T-helper 2 cell (primary cell): ENCODE measurements at places on chromosomes 2 and 18.

- DNase-seq: no peak
Observed at GRCh38 chr2:29558097-29558496, 363.3 kb downstream of the ALK start.

DNA sequence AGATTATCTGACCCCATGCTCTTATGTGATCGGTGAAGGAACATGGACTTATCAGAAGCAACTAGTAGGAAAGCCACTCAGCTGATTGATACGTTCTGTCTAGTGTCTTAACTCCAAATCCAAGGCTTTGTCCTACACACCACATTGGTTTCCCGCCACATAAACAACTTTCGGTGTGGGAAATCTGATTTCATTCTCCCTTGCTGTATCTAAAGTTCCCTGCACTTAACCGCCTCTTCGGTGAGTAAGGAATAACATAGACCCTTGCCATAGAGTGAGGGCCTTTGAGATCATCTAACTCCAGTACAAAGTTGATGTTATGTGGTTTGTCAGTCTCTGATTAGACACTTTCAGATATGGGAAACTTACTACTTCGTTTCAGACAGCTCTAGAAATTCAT, 538.2 kb upstream of the TNP1 start:
- no peak for DNase-seq

DNA sequence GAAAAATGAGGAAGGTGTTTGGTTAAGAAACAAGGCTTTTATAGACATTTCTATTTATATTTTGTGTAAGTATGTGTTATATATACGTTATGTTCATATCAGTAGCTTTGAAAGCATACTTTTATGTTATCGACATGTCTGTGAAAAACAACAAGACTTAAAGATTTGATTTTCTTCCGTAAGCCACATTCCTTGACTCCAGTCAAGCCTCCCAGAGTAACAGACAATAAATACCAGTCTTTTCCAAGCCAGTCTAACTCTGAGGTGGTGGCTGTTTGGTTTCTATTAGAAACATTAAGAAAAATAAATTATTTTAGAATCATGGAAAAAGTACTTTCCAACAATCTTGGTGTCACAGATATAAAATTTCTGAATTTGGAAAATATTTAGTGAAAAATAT, 16.3 kb upstream of the ITGAV start:
- DNase-seq: no peak

GRCh38 chr2:147525819-147526489, 318.9 kb upstream of the ACVR2A start:
- DNase-seq: no peak

- no peak for DNase-seq
Observed at GRCh38 chr2:235225261-235225660, 268.6 kb upstream of the AGAP1 start.

DNA sequence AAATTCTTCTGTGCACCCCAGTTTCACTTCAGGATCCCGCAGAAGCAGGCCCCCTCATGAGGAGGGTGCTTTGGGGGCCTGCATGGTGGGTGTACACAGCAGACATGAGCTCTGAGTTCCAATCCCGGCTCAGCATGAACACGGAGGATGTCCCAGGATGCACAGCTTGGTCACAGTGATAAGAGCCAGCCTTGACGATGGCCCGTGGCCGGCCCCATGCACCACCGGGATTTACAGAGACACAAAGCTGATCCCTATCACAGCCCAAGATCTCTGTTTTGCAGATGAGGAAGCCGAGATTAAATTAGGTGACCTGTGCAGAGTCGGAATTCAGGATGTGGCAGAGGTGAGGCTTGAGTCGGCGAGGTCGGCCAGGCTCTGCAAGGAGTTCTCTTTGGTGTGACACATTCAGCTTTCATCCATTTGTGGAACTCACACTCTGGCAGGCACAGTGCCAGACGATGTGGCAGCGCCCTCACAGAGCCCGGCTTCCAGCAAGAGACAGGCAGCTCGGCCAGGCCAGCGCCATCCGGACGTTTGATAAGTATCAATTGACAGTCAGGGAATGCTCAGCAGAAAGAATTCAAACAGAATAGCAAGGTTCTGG, 456.3 kb upstream of the MYT1L start:
- DNase-seq: no peak

GRCh38 chr2:205860181-205860580, 177.9 kb downstream of the NRP2 start:
- no peak for DNase-seq

DNA sequence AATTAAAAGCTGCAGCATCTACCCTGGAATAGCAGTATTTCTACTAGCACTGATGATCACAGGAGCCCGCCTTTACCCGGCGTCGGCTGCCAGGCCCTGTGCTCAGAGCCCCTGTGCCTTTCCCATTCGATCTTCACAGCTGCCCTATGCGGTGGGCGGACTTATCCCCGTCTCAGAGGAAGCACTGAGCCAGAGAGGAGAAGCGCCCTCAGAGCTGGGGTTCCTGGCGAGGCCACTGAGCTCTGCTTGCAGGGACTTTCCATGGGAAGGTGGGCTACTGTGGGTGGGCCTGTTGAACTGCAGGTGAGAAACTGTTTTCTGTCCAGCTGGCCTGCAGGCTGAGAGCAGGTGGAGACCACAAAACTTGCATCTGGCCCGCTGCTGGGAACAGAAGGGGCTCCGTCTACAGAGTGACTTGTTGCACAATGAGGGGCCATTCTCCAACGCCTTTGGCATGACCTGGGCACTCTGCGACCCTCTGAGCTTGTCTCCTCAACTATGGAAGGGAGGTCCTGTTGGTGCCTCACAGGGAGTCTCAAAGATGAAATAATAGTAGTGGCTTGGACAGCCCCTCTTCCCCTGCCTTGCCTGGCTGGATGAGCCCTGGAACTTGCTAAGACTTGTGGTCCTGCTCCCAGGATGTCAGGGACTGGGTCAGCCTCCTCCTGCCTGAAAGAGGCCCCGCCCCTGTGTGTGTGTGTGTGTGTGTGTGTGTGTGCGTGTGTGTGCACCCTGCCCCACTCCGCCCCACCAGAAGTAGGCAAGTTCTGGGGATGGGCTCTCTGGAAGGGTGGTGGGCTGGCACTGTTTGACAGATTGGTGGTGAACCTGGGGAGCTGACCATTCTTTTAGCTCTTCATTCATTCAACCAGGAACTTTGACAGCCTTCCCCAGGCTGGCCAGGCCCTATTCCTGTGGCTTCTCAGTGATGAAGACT, 32.7 kb downstream of the GLI2 start:
- DNase-seq: no peak

DNA sequence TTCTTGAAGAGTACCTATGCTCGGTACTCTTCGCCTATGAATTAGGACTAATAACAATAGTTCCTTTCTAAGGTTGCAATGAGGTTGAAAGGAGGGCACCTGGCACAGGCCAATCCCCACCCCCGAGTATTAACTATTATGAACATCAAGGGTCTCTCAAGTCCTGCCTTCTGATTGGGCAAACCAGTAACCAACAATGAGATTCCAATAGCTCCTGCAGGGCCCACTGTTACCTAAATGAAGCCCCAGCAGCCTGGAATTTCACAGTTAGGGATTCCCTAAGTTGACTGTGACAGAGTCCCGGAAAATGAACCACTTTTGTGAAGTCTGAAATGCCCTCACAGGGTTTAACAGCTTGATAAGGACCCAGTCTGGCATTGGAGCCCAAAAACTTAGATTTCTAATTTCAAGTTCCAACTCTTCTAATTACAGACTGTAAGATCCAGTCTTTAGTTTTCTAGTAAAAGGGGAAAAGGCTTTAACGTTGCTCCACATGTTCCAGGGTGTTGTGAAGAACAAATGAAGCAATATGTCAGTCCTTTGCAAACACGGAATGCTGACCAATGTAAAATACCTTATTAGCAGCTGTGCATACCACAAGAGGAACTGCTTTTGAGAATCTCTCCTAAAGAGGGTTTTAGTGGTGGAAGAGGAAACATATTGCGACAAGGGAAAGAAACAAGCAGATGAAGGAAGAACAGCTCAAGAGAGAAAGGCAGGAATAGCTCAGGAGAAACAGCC, 277.7 kb upstream of the MAP2 start:
- no peak for DNase-seq

DNA sequence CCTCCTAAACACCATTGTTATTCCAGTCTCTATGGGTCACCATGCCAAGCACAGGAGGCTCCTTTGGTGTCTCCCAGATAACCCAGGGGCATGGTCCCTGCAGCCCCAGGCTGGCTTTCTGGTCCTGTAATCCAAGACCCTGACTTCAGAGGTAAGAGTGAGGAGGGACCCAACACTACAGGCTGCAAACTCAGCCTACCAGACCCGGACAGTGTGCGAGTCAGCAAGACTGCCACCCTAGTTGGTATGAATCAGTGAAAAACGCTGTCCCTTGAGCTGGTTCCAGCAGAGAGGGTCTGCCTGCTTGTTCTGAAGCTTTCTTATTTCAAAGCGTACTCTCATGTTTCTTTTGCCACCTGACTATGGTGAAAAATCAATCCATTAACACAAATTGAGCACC, 47.6 kb upstream of the ZFP36L2 start:
- no peak for DNase-seq

GRCh38 chr2:74507926-74508520, 528 bp upstream of the PCGF1 start:
- DNase-seq: peak; percentile 43

GRCh38 chr18:26482569-26482968, 65.8 kb downstream of the KCTD1 start:
- DNase-seq: no peak

DNA sequence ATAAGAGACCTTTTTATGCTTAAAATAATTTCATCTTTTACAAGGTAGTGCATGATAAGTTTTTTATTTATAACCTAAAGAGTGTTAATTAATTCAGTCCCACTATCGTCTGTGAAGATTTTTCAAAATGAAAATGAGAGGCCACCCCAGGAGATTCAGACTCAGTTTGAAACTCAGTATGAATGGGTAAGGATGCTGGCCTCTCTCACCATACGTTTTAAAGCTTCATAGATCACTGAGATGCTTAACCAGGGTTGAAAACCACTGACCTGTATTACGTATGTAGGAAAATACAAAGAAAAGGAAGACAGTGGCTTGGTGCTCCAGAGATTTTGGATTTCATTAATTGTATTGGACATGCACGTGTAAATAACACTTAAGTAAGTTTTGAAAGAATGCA, 278.7 kb downstream of the FSIP2 start:
- no peak for DNase-seq

DNA sequence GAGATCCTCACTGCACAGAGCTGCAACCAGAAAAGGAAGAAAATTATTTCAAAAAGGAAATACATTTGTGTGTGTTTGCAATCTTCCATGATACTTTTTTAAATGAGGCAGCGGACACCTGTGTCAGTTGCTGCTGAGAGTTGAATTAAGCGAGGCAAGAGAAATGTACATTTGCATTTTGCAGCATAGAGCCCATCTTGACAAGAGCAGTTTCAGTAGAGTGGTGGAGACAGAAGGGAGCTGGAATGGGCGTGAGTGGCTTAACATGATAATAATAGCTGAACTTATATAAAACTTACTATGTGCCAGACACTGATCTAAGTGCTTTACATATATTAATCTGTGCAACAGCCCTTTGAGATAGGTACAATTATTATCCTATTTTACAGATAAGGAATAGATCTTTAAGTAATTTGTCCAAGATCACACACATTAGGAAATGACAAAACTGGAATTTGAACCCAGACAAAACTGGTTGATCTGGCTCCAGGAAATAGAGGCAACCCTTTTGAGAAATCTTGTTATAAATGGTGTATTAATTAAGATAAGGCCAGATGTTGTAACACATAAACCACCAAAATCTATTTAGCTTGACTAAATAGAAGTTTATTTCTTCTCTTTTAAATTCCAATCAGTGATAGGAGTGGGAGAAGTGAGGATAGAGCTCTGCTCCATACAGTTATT, 68.7 kb downstream of the SDC1 start:
- DNase-seq: no peak

DNA sequence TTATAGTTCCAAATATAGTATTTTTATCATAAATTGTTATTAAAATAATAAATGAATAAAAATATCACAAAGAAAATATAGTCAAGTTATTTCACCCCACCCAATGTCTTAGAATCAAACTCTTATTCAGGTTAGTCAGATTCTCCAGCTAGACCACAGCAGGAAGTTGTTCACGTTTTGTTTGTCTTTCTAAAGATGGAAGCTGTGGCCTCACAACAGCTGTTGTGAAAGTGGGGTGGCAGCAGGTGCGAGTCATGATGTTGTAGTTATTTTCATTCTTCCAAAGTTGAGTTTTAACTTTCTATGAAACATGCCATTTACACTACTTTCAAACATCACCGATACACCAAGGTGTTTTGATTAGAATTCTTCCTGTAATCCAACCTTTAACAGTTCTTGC, 272.9 kb downstream of the SLC8A1 start:
- DNase-seq: no peak

- DNase-seq: no peak
Observed at GRCh38 chr2:189569295-189569910, 11.2 kb downstream of the SLC40A1 start.

DNA sequence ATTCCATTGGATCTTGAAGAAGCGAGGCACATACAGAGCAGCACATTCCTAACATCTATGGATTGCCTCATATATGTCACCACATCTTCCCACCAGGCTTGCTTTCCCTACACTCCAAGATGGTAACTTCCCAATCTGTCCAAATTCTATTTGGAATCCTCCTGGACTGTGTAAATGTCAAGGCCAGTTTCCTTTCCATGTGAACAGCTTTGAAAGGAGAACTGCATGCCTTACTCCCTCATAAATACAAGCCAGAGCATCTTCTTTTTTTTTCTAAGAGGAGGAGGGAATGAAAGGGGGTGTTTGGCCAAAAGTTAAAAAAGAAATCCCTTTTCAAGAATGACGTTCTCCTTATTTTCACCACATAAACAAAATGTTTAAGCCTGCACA, 103.8 kb upstream of the OSR1 start:
- no peak for DNase-seq

GRCh38 chr2:103868396-103868795, 985.5 kb upstream of the POU3F3 start:
- DNase-seq: no peak

DNA sequence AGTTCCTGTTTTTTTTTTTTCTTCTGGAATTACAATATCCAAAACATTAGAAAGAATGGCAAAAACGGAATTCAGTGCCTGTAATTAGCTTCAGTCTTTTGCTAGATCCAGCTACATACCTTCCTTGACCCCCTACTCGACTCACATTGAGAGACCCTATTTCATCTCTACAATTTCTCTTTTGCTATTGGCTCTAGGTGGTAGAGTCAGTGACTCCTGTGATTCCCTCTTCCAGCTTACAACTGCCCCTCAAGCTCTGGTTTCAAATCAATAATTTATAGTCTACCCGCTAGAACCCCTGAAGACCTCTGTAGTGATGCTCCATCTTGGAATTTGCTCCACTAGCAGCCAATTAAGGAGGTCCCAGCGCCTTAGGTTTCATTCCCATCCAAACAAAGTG, 125.8 kb downstream of the TMEFF2 start:
- no peak for DNase-seq

GRCh38 chr2:196980473-196980872, 54.0 kb upstream of the PGAP1 start:
- DNase-seq: no peak

GRCh38 chr2:232615339-232615738, 18.1 kb upstream of the EFHD1 start:
- DNase-seq: no peak
